DMS153 (cell line): ENCODE measurements at places on chromosomes 7 and 10.

GRCh38 chr7:127317447-127317961, 64.8 kb upstream of the GRM8 start:
- DNase-seq = no peak

GRCh38 chr10:71766717-71767419, 6.5 kb downstream of the VSIR start:
- no peak for DNase-seq

DNA sequence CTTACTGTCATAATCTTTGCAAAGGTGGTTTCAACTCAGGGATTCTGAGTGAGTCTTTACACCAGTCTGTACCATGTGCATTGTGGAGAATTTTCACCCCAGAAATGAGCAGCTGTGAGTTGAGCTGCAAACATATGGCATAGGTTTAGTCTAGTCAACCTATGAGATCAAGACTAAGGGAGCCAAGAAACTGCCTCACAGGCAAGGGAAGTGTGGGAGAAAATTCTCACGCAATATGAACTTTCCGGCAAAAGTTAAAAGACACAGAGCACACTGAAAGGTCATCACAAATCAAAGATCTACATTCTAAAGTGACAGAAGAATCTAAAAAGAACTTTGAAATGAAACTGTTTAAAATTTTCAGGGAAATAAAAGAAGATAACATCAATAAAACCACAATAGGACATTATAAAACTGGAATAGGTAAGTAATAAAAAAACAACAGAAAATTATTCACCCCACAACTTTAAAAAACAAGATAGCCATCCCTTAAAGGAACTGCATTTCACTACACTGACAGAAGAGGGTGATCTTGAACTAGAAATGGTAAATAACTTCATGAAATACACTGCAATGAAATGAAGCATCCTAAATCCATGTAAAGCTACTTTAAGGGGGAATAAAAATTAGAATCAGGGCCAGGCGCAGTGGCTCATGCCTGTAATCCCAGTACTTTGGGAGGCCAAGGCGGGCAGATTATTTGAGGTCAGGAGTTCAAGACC, 63.5 kb downstream of the LGI1 start:
- peak; percentile 25 for DNase-seq

DNA sequence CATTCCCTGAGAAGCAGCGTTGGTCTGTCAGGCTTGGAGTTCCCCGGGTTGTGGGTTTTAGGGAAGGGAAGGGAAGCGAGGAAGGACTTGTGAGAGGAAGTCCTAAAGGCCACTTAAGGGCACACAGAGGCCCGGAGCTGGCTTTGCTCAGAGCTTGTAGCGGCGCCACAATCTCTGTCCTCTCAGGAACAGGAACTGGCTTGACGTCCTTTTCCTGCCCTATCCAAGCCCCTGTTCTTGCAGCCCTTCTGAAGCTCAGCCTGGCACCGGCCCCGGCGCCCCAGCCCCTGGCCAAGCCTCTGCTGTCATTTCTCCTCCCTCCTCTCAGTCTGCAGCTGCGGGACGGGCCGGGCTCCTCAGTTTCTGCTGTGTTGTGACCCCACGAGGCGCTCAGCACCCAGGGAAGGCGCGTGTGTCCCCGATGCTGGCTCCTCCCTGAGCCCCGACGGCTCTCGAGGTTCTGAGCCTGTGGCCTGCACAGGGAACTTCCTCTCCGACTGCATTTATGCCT, at the start of gene GIMAP8:
Gene GIMAP8 (plus strand): TSS at position 140 of the 511 bp plus-strand sequence. CDS start 16,069 bp downstream, outside the sequence.
- no peak for DNase-seq

- DNase-seq = no peak
These were observed 51.3 kb upstream of the NFE2L3 start for GRCh38 chr7:26100406-26101339.

GRCh38 chr7:138137423-138138171, 61.3 kb downstream of the AKR1D1 start:
- DNase-seq = no peak

DNA sequence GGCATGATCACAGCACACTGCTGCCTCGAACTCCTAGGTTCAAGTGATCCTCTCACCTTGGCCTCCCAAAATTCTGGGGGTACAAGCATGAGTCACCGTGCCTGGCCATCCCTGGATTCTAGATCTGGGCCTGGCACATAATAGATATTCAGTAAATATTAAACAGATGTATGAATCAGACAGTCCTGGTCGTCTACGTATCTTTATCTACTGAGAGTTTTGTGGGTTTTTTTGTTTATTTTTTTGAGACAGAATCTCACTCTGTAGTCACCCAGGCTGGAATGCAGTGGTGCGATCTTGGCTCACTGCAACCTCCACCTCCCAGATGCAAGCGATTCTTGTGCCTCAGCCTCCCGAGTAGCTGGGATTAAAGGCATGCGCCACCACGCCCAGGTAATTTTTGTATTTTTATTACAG, 24.3 kb upstream of the ITGB1 start:
- no peak for DNase-seq

- no peak for DNase-seq
These were observed 39.9 kb downstream of the CHN2 start for GRCh38 chr7:29234438-29234837.
